Aorta (tissue), 5 donors: ENCODE measurements at places on chromosomes 4 and X. TPM values are rescaled to one million over a fixed set of nuclear protein-coding genes. Genes with fewer than 3 reads are reported as not detected.

DNA sequence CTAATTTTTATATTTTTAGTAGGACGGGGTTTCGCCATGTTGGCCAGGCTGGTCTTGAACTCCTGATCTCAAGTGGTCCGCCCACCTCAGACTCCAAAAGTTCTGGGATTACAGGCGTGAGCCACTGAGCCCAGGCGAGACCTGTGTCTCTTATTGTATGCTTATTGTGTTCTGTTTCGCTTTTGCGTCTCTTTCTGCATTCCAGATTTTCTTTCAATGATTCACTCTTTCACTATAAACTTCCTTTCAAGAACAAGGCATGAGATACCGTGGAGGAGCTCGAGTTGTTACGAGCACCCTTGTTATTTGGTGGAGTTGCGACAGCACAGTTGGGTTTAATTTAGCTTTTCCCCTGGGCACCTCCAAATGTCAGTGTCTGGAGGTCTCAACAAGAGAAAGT is 366.7 kb upstream of the FAT1 start:
- H3K27ac ChIP-seq, result no peak overlapping the region
- DNase-seq, result no peak
- H3K36me3 ChIP-seq, result no peaks in the 10 kb centered on the region

DNA sequence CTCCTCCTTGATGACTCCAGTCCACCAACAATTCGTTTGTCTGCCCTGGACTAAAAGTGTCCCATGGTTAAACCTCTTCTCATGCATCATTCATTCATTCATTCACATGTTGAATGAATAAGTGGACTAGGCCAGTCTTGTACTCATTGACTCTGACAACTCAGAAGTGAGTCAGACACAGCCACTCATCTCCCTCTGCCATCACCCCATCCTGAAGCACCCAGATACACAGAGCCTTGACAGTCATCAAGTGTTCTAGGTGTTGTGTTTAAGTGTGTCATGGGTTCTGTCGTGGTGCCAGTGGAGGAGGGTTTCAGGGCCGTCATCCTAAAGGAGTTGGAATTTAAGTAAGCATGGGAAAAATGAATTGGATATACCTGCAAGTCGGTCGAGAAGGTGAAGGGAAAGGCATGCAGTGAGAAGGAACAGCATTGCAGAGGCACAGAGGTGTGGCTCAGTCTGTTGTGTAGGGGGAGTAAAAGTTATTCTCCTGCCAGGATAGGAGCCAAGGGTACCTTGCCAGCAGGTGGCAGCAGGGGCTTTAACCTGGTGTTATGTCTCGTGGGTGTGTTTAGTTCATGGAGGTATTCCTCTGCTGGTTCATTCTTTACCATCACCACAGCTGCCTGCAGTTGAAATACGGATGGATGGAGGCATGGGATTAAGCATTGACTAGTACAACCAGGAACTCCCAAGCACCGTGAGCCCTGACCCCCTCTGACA is 18.3 kb downstream of the MAGED2 start:
- no peaks in the 10 kb centered on the region for H3K4me1 ChIP-seq
- H3K36me3 ChIP-seq, result no peaks in the 10 kb centered on the region
- no peak overlapping the region for H3K27ac ChIP-seq
- H3K4me3 ChIP-seq, result no peak overlapping the region
- no peak for DNase-seq
- H3K27me3 ChIP-seq, result no peaks in the 10 kb centered on the region

DNA sequence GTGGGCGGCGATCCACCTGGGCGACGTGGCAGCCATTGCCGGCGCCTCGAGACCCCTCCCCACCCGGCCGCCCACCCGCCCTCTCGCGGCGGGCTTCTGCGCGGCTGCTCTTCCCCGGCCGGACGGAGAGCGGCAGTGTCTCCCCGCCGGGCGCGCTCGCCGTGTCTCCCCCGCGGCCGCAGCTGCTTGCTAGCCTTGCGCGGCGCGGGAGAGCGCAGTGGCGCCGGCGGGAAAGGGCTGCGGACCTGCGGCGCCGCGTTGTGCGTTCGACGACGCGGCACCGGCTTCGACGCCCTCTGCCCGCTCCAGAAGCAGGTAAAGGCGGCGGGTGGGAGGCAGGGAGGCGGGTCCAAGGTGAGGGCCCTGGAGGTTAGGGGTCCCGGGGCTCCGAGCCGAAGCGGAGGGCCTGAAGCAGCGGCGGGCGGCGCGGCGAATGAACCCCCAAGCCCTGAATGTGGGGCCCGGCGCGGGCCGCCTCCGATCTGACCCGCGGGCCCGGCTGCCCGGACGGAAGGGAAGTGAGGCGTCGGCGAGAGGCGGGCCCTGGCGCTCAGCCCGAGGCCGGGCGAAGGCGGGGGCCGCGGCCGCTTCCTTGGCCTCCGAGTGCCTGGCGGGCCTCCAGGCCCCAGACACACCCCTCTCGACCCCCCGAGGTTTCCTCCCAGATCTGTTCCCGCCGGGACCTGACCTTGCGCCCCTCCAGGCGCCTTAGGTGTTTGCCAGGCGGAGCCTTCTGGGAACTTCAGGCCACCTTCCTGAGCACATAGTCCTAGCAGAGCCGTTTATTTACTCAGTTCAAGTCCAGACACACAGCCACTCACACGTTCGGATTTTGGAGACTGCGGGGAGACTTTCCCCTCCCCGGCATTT is at the start of gene N4BP2:
N4BP2 (plus strand) TSS at position 135 of the 870 bp plus-strand sequence. CDS start 40,491 bp downstream, outside the sequence.
- peak within 1 kb of the TSS; percentile 49 for H3K4me3 ChIP-seq
- peaks cover 2% of the 10 kb centered on the region for H3K4me1 ChIP-seq
- H3K27ac ChIP-seq, result peak within 1 kb of the TSS; percentile 77
- DNase-seq, result peak; percentile 92

HELT gene
- total RNA-seq, result not detected

DNA sequence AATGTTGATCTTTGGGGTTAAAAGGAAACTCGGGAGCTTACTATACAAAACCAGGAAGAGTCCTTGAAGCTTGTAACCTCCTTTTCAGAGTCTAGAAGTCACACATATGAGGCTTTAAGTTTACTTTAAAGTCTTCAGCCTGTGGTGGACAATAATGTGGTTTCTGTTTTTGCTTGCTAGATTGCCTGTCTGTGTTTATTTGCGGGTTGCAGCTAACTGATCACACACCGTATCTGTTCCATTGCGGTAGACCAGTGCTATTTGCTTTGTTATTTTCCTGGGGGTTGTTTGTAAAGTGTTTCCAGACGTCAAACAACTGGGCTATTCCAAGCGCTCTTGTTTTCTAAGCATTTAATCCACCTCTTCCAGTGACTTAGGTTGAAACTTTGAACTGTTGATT is 143.0 kb upstream of the GYPA start:
- H3K27ac ChIP-seq, result no peak overlapping the region
- DNase-seq, result no peak
- H3K4me3 ChIP-seq, result no peak overlapping the region
- no peaks in the 10 kb centered on the region for H3K27me3 ChIP-seq
- H3K4me1 ChIP-seq, result no peaks in the 10 kb centered on the region

- no peaks in the 10 kb centered on the region for H3K4me1 ChIP-seq
- no peak overlapping the region for H3K4me3 ChIP-seq
- no peaks in the 10 kb centered on the region for H3K36me3 ChIP-seq
- no peak overlapping the region for H3K27ac ChIP-seq
These were observed 311.3 kb upstream of the HS3ST1 start for GRCh38 chr4:11739992-11740391.

SPANXA2 gene
- not detected for total RNA-seq

DNA sequence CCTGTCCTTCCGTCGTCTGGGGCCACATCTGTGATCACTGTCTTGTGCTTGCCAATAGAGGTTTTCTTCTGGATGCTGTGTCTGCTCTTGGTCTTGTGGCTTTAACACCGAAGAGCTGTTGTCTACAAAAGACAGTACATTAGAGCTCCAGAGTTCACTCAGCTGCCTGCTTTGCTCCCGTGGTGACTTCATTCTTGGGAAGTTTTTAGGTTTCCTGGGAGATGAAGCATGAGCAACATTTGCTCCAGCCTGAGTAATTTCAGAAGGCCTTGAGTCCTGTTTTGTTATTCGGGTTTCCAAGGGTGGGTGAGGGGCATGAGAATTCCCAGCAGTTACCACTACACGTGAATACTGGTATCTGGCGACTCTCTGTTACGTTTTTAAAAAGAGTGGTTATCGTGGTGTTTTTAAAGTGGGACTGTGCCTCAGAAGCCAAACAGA is 189.2 kb downstream of the SHROOM3 start:
- H3K4me1 ChIP-seq, result peaks cover 3% of the 10 kb centered on the region
- no peak overlapping the region for H3K4me3 ChIP-seq
- peak; percentile 80 for DNase-seq
- H3K27me3 ChIP-seq, result no peaks in the 10 kb centered on the region
- H3K36me3 ChIP-seq, result no peaks in the 10 kb centered on the region
- no peak overlapping the region for H3K27ac ChIP-seq

DNA sequence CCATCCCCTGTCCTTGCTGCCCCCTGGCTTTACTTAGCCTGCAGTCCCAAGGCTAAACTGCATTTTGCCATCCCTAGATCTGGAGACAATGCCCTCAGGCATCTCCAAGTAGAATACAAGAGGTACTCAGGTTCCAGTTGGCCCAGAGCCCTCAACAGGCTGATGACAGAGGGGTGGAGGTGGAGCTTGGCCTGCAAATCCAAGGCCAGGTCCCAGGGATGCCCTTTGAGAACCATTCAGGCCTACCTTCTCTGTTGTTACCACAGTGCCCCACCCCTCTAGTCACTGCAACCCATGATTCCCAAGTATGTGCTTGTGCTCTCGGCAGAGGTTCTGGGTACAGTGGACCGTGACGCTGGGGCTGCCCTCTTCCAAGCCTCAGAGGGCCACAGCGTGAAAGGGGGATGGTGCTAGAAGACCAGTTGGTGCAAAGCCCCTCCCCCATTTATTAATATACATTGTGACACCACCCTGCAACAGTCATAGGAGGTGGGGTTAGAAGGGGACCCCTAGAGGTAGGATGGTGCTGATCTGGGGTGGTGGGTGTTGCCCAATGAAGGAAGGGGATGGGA is 6.4 kb upstream of the UBA1 start:
- no peak overlapping the region for H3K4me3 ChIP-seq
- peak; percentile 27 for DNase-seq
- H3K27me3 ChIP-seq, result no peaks in the 10 kb centered on the region
- no peaks in the 10 kb centered on the region for H3K4me1 ChIP-seq
- H3K27ac ChIP-seq, result no peak overlapping the region
